ENCODE measurements at places on chromosomes 7 and 10. TPM values are rescaled to one million over a fixed set of nuclear protein-coding genes. Genes with fewer than 3 reads are reported as not detected.

CDH23 gene
- polyA plus RNA-seq: 0.95 TPM

TBX20 gene
- polyA plus RNA-seq: not detected

PHYHIPL gene
- polyA plus RNA-seq: 16.4 TPM

SCART1 gene
- 0.42 TPM for polyA plus RNA-seq

MIOS gene
- 48.0 TPM for polyA plus RNA-seq

LRGUK gene
- 1.0 TPM for polyA plus RNA-seq

CEP55 gene
- polyA plus RNA-seq: 15.0 TPM

PTN gene
- 154 TPM for polyA plus RNA-seq

HKDC1 gene
- polyA plus RNA-seq: 20.7 TPM

ADAM12 gene
- 26.3 TPM for polyA plus RNA-seq

FXYD4 gene
- polyA plus RNA-seq: 0.52 TPM

TAS2R41 gene
- not detected for polyA plus RNA-seq

HPSE2 gene
- 1.6 TPM for polyA plus RNA-seq

GRCh38 chr7:157339777-157340677 lies 3.2 kb downstream of the DNAJB6 start:
- DNase-seq: no peak

- DNase-seq: peak; percentile 19
These were observed at the start of gene CCDC136 for GRCh38 chr7:128791121-128791971. TSS of gene CCDC136 (plus strand) at chr7:128791968. CDS start at chr7:128792412, 444 bp downstream.

GRCh38 chr10:68230268-68230667 lies 1.6 kb downstream of the ATOH7 start:
- no peak for DNase-seq

GRCh38 chr10:23412223-23412622 lies 26.7 kb upstream of the OTUD1 start:
- DNase-seq: no peak

GRCh38 chr10:43867113-43867512 lies 218.4 kb upstream of the ZNF32 start:
- no peak for DNase-seq

GRCh38 chr10:92122941-92123450 lies 167.9 kb downstream of the CPEB3 start:
- no peak for DNase-seq

DNA sequence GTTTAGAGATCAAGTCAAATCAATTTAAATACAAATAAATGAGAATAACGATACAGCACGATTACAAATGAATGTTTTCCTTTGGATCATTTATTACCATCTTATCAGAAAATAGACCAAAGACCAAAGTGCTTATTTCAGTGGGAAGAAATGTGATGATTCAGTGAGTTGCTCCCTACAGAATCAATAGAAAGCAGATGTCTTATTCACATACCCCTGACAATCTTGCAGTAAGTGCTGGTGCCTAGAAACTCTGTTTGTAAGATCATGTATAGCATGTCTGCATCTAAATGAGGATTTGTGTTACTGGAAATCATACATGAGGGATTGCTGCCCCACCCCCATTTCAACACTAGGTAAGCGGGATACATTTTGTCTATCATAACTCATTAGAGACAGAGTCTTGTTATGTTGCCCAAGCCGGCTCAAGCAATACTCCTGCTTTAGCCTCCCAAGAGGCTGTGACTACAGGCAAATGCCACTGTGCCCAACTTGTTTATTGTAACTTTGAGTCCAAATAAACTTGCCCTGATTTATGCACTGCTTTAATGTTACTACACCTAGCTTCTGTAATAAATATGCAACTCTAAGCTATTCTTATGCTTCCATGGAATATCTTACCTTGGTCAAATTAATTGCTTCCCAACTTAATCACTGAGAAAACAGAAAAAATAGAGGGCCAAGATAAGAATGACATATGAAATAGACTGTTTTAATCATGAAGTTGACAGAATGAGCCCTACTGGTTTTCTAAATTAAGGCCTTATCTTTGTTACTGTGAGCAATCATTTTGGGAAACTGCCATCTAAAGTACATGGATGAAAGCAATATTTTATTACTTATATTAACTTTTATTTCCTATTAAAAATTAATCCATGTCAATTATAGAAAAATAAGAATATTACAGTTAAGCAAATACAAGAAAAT lies 82.5 kb downstream of the AHR start:
- DNase-seq: no peak

- DNase-seq: no peak
These were observed 319.8 kb downstream of the ADARB2 start for GRCh38 chr10:1417574-1417973.

DNA sequence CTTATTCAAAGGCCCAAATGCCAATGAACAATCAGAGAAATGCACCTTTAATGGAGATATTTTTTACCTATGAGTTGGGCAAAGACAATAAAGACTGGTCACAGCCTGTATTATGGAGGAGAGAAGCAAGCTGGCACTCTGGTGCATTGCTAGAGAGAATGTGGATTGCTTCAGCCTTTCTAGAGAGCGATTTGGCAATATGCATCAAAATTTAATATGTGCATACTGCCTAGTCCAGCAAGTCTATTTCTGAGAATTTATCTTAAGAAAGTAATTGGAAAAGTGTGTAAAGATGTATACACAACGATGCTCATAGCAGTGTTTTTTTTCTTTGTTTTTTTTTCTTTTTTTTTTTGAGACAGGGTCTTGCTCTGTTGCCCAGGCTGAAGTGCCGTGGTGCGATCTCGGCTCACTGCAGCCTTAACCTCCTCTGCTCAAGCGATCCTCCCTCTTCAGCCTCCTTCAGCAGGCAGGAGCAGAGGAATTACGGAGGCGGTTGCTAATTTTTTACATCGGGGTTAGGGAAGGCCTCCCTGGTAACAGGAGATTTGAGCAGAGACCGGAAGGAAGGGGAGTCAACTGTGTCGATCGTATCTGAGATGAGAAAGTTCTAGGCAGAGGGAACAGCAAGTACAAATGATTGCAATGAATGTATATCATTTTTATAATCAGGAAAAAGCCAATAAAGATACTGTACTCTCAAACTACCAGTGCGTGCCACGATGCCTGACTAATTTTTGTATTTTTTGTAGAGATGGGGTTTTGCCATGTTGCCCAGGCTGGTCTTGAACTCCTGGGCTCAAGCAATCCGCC lies 16.4 kb downstream of the KIAA1549 start:
- no peak for DNase-seq

GRCh38 chr7:142961973-142962926 lies at the start of gene KEL:
TSS of gene KEL (minus strand) at chr7:142962363. CDS start at chr7:142962206, 157 bp downstream.
- no peak for DNase-seq

GRCh38 chr7:2165610-2166594 lies 66.8 kb downstream of the MAD1L1 start:
- no peak for DNase-seq

GRCh38 chr10:26932576-26932975 lies 71.8 kb upstream of the ABI1 start:
- DNase-seq: no peak

GRCh38 chr10:72466018-72466417 lies 111.3 kb upstream of the DNAJB12 start:
- no peak for DNase-seq

DNA sequence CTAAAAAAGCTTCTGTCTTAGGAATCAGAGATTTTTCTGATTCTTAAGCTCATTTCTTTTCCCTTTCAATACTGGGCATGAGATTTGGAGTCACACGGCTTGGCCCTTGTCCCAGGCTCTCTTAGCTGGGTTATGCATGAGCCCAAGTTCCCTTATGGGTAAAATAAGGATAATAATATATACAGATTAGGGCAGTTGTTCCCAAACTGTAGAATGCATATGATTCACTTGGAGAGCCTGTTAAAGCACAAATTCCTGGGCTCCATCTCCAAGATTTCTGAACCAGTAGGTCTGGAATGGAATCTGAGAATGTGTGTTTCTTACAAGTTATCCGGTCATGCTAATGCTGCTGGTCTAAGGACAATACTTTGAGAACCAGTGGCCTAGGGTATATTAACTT lies 154.0 kb downstream of the REEP3 start:
- no peak for DNase-seq

- DNase-seq: no peak
These were observed 262.2 kb downstream of the AUTS2 start for GRCh38 chr7:69860486-69860885.

- DNase-seq: no peak
These were observed 31.9 kb downstream of the SH2B2 start for GRCh38 chr7:102318482-102318971.

GRCh38 chr10:42952931-42953683 lies 123.8 kb upstream of the RET start:
- no peak for DNase-seq

GRCh38 chr7:143199040-143199439 lies 15.8 kb downstream of the TAS2R39 start:
- no peak for DNase-seq

DNA sequence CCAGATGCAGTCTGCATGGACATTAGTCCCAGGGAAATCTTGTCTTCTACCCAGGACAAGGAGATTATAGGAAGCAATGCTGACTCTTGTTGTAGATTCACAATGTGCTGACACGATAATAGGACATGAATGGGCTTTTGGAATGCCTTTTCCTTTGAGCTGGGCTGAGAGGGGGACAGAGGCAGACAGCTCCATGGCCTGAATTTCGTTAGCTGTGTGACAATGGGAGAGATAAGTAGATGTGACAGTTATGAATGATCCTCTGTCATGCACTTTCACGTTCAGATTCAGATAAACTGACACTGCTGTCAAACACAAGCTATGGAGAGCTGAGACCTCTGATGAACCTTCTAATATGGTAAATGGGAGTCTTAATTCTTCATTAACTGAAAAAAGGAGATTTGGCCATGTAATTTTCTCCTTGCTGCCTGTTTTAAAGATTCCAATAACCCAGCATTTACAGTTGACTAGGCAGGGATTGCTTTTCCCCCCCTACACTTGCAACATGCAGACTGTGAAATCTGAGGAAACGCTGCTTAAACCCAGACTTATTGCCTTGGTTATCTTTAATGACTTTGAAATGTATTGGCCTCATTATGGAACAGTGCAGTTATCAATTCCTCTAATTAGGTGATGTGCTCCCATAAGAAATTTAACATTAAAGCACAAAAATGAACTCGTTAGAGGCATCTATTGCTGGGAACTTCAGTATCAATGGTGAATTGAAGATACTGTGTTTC lies 669.3 kb downstream of the AUTS2 start:
- DNase-seq: no peak

GRCh38 chr10:76297358-76297757 lies 865.9 kb downstream of the LRMDA start:
- no peak for DNase-seq

- DNase-seq: no peak
These were observed 131.6 kb downstream of the NRBF2 start for GRCh38 chr10:63264617-63265221.

GRCh38 chr7:32299133-32299702 lies 191.0 kb downstream of the LSM5 start:
- DNase-seq: peak; percentile 24

GRCh38 chr10:133162910-133163856 lies 3.2 kb downstream of the KNDC1 start:
- DNase-seq: no peak

GRCh38 chr10:26336979-26337378 lies 101.2 kb upstream of the APBB1IP start:
- no peak for DNase-seq

DNA sequence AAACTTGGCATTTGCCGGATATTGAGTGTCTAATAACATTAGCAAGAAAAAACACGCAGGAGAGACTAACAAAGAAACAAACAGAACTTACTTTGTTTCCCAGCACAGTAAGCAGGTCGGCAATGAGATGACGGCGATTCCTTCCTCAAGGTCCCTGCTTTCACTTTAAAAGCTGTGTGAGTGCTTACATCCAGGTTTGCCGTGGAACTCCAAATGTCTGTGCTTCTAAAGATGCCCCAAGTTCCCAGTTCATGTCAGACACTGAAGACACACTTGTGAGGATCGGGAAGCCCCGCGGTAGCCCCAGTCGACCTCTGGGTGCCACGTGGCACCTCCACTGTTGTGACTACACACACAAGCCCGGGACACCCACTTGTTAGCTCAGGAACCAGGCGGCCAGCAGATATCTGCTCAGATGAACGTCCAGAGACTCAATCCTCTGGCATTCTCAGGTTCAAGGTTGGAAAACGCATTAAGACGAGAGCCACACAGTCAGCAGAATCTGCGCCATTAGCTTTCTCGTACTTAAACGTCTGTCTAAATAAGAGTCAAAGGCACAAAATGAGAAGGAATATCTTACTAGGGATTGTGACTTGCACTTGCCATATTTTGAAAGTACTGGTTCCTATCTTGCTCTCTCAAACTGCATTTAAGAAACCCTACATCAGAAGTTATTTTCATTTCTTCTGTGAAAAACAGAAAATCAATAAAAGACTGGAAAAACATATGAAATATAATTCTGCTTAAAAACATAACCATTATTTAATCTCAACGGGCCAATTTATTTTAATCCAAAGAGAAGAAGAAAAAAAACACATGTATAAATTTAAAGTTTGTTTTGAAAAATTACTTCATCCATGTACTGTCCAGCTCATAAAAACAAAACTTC lies 207.6 kb upstream of the KLF14 start:
- no peak for DNase-seq

- DNase-seq: no peak
These were observed 7.9 kb downstream of the OSBPL3 start for GRCh38 chr7:24972166-24972477.

DNA sequence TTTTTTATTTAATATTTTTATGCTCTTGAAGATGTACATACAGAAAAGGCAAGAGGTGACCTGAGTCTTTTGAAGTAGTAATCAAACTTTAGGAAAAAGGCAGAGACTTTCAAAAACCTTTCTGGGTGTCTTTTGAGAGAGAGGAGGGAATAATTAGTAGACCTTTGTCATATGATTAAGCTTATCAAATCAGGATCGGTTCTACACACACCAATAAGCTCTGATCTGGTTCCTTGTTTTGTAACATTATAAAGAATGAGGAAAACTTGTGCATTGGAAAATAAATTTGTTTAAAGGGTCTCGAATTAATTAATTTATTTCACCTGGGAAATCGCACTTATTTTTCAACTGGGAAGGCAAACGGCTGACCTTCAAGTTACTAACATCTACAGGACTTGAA lies 11.9 kb downstream of the TWIST1 start:
- no peak for DNase-seq

GRCh38 chr7:142771353-142771723 lies 568 bp downstream of the PRSS2 start:
- no peak for DNase-seq

GRCh38 chr7:81499262-81500116 lies 270.4 kb downstream of the HGF start:
- peak; percentile 63 for DNase-seq

GRCh38 chr7:1460821-1461645 lies 1.8 kb upstream of the MICALL2 start:
- DNase-seq: no peak

GRCh38 chr10:124701435-124701834 lies 42.7 kb downstream of the FAM53B start:
- DNase-seq: no peak

- DNase-seq: peak; percentile 74
These were observed 24.3 kb upstream of the ZRANB1 start for GRCh38 chr10:124917428-124918190.

DNA sequence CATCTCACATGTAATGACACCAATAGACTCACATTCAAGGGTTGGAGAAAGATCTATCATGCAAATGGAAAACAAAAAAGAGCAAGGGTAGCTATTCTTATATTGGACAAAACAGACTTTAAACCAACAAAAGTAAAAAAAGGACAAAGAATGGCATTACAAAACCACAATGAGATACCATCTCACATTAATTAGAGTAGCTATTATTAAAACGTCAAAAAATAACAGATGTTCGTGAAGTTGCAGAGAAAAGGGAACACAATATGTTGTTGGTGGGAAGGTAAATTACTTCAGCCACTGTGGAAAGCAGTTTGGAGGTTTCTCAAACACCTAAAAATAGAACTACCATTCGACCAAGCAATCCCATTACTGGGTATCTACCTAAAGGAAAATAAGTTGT lies 197.0 kb downstream of the SNX13 start:
- no peak for DNase-seq
